Caco-2 (cell line): ENCODE measurements at places on chromosomes 7 and 10. TPM values are rescaled to one million over a fixed set of nuclear protein-coding genes. Genes with fewer than 3 reads are reported as not detected.

The PDZD8 gene
- 49.4 and 54.3 TPM in 2 replicates for total RNA-seq

The SDK1 gene
- 6.2 and 7.1 TPM in 2 replicates for total RNA-seq

The TRIP6 gene
- total RNA-seq: 66.6 and 75.5 TPM in 2 replicates

The CRTAC1 gene
- total RNA-seq: not detected in 2 replicates
